ENCODE measurements at places on chromosomes 12 and 14. TPM values are rescaled to one million over a fixed set of nuclear protein-coding genes. Genes with fewer than 3 reads are reported as not detected.

DNA sequence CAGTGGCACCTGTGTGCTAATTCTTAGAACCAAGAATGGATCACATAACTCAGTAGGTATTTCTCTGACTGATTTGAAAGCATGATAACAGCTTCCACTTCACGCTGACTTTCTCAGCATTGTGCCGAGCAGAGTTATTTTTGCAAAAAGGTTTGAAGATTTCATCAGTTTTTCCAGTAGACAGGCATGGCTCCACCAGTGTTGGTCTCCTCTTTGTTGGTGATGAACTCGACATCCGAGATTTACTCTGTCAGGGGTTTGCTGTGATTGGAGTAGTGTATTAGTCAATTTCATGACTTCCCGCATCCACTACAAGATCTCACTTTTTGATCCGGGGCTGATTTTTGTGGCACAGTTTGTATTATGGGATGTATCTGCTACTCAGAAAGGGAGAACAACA is 85.3 kb downstream of the PRKCH start:
- DNase-seq, result no peak
- H3K27me3 ChIP-seq, result no peaks in the 10 kb centered on the region
- H3K36me3 ChIP-seq, result no peaks in the 10 kb centered on the region
- H3K4me3 ChIP-seq, result no peak overlapping the region
- H3K4me1 ChIP-seq, result peaks cover 24% of the 10 kb centered on the region

GRCh38 chr12:615620-616019 is 47.6 kb downstream of the NINJ2 start:
- H3K27ac ChIP-seq, result peak overlapping the region; percentile 62
- no peak overlapping the region for H3K4me3 ChIP-seq
- DNase-seq, result no peak
- H3K36me3 ChIP-seq, result no peaks in the 10 kb centered on the region

ANAPC7 gene
- polyA plus RNA-seq, result 35.4 TPM

DNA sequence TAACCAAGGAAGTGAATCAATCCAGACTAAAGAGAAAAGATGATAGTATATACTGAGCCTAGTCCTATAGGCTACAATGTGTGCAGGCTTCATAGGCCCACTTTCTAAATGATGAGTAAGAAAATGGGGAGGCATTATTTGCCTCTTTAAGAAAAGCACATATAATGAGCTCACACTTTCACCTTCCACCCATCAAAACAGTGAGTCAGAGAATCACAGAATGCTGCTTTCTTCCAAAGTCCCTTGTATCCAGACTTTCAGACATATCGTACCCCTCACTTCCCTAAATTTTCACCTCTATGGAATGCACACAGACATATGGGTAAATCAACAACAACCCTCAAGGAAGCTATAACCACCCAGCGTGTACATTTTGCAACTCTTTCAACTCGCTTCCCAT is 286.4 kb upstream of the PRKD1 start:
- H3K27me3 ChIP-seq, result no peaks in the 10 kb centered on the region
- H3K4me3 ChIP-seq, result no peak overlapping the region
- DNase-seq, result no peak
- H3K27ac ChIP-seq, result no peak overlapping the region
- H3K4me1 ChIP-seq, result no peaks in the 10 kb centered on the region

- DNase-seq, result no peak
- no peaks in the 10 kb centered on the region for H3K27me3 ChIP-seq
- H3K4me3 ChIP-seq, result no peak overlapping the region
- peaks cover 4% of the 10 kb centered on the region for H3K36me3 ChIP-seq
Observed at GRCh38 chr14:55605793-55606192, 25.8 kb downstream of the KTN1 start.

ATL1 gene
- 0.30 TPM for polyA plus RNA-seq

DNA sequence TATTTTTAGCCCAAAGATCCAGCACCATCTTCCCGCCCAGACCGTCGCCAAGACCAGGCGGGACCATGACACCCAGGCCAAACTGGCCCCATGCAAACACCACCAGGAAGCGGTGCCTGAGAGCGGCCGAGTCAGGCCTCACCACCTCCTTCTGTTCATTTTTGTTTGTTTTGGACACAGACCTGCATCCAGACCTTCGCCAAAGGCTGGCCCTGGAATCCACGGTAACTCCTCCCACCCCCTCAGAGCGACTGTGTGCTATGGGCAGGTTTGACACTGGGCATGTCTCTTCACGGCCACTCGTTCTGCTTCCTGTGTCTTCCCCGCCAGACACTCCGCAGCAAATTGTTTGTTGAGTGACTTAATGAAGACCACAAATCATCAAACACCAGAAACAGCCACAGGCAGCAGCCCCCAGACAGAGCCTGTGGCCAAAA is 47.1 kb downstream of the NCOR2 start:
- H3K4me1 ChIP-seq, result peaks cover 87% of the 10 kb centered on the region
- no peaks in the 10 kb centered on the region for H3K27me3 ChIP-seq
- no peaks in the 10 kb centered on the region for H3K36me3 ChIP-seq
- no peak for DNase-seq
- H3K27ac ChIP-seq, result peak overlapping the region; percentile 91

DNA sequence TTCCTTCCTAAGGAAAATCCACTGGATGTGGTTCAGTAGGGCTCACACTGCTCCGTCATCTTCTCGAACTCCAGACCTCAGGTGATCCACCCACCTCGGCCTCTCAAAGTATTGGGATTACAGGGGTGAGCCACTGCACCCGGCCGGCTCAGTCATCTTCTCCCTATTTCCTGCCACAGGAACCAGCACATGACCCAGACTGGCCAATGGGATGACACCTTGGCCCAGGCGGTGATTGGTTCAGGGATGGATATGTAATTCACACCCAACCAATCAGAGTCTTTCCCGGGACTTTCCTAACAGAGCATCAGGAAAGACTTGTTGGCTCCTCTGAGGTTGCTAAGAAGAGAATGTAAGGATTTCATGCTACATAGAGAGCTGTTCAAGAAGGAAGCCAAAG is 19.2 kb upstream of the C12orf76 start:
- no peaks in the 10 kb centered on the region for H3K36me3 ChIP-seq
- H3K4me3 ChIP-seq, result no peak overlapping the region
- no peaks in the 10 kb centered on the region for H3K4me1 ChIP-seq
- H3K27ac ChIP-seq, result no peak overlapping the region

- H3K27ac ChIP-seq, result no peak overlapping the region
- no peaks in the 10 kb centered on the region for H3K36me3 ChIP-seq
- DNase-seq, result no peak
- no peaks in the 10 kb centered on the region for H3K4me1 ChIP-seq
Observed at GRCh38 chr12:7884689-7885088, 12.0 kb upstream of the SLC2A14 start.

DNA sequence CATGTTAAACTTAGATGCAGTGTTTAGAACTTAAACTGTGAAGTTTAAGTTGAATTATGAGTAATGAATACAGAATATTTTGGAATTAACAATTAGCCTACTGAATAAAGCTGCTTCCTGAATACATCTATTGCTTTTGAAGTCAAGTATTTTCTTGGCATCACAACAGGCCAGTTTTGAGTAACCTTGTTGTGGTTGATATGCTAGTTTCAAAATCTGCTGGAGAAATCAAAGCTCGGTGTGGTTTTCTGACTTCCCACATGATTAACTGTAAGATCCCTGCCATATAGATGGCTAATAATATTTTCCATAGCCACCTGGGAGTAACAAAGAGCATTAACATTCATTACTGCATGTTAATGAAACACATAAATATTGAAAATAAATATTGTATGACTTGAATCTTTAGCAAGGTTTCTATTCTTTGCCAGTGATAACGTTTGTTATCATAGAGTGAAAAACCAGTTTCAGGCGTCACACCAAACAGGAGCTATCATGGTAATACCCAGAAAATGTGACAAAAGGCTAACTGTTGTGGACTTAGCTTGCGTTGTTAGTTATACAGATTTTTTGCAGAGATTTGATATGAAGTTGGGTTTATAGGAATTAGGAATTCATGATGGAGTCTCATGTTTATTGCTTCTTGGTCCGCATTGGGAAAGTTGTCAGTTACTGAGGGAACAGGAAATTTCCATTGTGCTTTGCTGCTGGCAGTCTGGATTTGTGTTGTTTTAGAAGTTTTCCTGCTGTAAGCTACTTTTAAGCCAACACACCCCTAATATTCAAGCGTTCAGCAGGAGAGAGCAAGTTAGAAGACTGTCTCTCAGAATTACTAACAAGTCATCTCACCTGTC is 32.1 kb downstream of the PPFIBP1 start:
- H3K4me3 ChIP-seq, result no peak overlapping the region
- H3K27me3 ChIP-seq, result no peaks in the 10 kb centered on the region
- DNase-seq, result no peak
- H3K36me3 ChIP-seq, result no peaks in the 10 kb centered on the region
- peak overlapping the region; percentile 66 for H3K27ac ChIP-seq

CNTN1 gene
- polyA plus RNA-seq, result 0.01 TPM

- H3K4me1 ChIP-seq, result no peaks in the 10 kb centered on the region
- H3K4me3 ChIP-seq, result no peak overlapping the region
- H3K27ac ChIP-seq, result no peak overlapping the region
- DNase-seq, result no peak
- no peaks in the 10 kb centered on the region for H3K36me3 ChIP-seq
- H3K27me3 ChIP-seq, result no peaks in the 10 kb centered on the region
Observed at GRCh38 chr12:44158746-44159145, 322.9 kb downstream of the TMEM117 start.

- DNase-seq, result no peak
- H3K27ac ChIP-seq, result no peak overlapping the region
- H3K4me3 ChIP-seq, result no peak overlapping the region
Observed at GRCh38 chr14:102625564-102626296, 33.3 kb downstream of the RCOR1 start.

RPL10L gene
- polyA plus RNA-seq, result not detected

DNA sequence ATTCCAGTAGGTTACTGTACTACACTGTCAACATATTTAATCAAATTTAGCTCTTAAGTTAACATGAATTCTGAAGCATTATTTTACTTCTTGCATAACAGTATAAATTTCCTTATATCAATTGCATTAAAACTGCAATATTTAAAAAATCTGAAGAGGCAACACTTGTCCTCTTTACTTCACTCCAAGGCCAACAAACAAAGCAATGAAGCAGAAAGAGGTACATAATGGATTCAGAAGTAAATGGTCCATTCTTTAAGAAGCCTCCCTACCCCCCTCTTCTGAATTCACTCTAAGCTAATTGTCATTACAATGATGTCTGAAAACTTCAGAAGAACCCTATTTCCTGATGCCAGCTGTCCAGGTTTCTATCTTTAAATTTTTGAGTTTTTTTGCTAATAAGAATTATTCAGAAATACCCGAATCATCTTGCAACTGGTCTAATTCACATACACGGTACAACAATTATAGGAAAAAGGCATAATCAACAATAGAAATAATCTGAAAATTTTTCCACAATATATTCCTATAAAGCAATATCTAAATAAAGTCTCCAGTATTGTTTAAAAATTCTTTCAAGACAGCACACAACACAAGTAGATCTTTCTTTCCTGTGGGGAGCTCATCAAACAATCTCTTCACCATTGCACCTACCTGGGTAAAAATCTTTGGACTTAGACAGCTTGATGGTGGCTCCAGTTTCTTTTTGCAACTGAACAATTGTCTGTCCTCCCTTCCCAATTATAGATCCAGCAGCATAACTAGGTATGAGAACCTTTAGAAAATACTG is 2.9 kb downstream of the NOVA1 start:
- H3K4me1 ChIP-seq, result no peaks in the 10 kb centered on the region
- no peaks in the 10 kb centered on the region for H3K27me3 ChIP-seq
- no peak overlapping the region for H3K27ac ChIP-seq
- DNase-seq, result no peak

DNA sequence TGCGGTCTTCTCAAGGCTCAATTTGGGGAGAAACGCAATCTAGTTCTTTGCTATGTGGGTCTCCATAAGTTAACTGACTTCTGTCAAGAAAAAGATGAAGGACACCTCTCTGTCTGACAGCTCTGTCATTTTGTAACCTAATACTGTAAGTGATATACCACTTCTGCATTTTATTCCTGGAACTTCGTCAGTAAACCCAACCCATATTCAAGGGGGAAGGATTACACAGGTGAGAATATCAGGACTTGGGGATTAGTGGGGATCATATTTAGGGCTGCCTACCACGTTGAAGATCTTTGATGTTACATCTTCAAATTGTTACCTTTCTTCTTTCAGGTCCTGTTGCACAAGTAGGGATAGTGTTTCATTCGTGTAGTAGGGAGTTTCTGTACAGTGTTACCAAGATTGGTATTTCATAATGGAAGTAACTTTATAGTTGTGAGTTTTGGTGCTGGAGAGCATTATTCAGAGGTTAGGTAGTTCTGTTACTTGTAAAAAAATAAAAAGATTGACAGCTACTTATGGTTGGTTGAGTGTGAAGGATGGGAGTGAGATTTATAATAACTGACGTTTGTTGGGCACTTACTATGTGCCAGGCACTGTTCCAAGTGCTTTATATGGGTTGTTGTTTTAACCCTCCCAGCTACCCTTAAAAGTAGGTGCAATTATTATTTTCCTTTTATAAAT is 1.6 kb downstream of the TMEM260 start:
- H3K4me1 ChIP-seq, result peaks cover 30% of the 10 kb centered on the region
- no peak overlapping the region for H3K27ac ChIP-seq
- DNase-seq, result no peak
- no peaks in the 10 kb centered on the region for H3K36me3 ChIP-seq
- H3K27me3 ChIP-seq, result no peaks in the 10 kb centered on the region
- H3K4me3 ChIP-seq, result peak overlapping the region; percentile 96

DNA sequence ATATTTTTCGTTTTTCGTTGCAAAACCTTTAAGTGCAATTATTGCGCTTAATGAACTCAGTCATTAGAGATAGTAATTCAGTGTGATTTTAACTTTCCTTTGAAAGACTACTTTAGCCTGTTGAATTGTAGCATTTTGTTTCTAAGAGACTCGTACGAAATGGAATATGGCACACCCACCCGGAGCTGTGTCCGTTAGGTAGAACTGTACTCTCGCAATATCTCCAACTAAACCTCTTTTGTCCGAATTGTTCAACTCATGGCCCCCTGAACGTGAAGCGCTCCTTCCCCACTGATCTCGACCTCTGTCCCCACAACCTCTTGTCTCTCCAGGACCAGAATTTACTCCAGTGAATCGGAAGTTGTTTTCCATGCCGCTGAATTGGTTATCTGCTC is 800 bp downstream of the PCNX4 start:
- peak overlapping the region; percentile 75 for H3K4me3 ChIP-seq
- no peaks in the 10 kb centered on the region for H3K27me3 ChIP-seq
- peak overlapping the region; percentile 99 for H3K27ac ChIP-seq
- H3K36me3 ChIP-seq, result no peaks in the 10 kb centered on the region
- DNase-seq, result no peak

DNA sequence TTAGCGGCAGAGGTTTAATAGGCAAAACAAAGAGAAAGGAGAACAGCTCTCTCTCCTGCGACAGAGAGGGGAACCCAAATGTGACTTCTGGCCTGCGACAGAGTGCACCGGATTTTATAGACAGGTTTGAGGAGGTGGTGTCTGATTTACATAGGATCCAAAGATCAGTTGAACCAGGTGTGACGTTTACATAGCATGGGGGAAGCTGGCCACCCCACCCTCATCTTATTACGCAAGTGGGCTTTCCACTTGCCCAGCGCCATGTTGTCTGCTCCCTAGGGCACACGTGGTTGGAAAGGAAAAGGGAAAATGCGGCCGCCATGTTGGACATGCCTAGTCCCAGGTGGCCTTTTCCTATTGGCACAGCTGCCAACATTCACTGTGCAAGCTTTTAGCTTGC is 17.4 kb downstream of the BCL2L14 start:
- no peak for DNase-seq
- no peak overlapping the region for H3K4me3 ChIP-seq
- no peak overlapping the region for H3K27ac ChIP-seq
- H3K4me1 ChIP-seq, result peaks cover 4% of the 10 kb centered on the region
- no peaks in the 10 kb centered on the region for H3K27me3 ChIP-seq

GRCh38 chr14:64611358-64612020 is 61.7 kb downstream of the PPP1R36 start:
- H3K4me1 ChIP-seq, result no peaks in the 10 kb centered on the region
- no peaks in the 10 kb centered on the region for H3K36me3 ChIP-seq
- DNase-seq, result no peak

NOVA1 gene
- polyA plus RNA-seq, result 3.0 TPM

Data from heart left ventricle (tissue), 16 donors.